ENCODE measurements at places on chromosomes 2 and 18.

- DNase-seq: peak; percentile 7
These were observed 17.3 kb upstream of the GTF2A1L start for GRCh38 chr2:48600204-48600813.

- DNase-seq: peak; percentile 21
These were observed 30.4 kb downstream of the TMEM178A start for GRCh38 chr2:39696101-39696553.

DNA sequence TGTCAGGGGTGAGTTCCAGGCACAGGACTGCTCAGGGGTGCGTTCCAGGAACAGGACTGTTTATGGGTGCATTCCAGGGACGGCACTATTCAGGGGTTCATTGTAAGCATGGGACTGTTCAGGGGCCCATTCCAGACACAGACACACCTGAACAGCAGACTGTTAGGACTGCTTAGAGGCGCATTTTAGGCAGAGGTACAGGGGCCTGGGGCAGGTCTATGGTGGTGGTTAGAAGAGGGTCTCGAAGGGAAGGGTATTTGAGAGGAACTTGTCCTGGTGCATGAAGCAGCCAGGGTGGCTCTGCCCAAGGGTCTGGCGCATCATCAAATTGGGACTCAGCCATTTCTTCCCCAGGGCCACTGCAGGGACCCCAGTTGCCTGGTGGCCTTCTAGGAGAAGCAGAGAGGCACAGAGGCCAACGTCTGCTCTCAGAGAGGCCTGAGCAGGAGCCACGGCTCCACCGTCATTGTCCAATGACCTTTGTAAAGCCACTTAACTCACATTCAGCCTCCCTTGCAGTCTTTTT is 14.8 kb upstream of the MLPH start:
- DNase-seq: no peak

GRCh38 chr2:185502351-185502750 is 236.3 kb upstream of the FSIP2 start:
- DNase-seq: no peak

- no peak for DNase-seq
These were observed 232.3 kb upstream of the MEIS1 start for GRCh38 chr2:66202586-66202985.

- no peak for DNase-seq
These were observed 8.8 kb downstream of the MAP4K4 start for GRCh38 chr2:101706121-101706818.

Data from SHP77 treated with DMSO at 0.1 percent for 48 hours (cell line).